NCI-H2029 treated with DMSO at 0.1 percent for 48 hours (cell line): ENCODE measurements at places on chromosomes 7 and 10.
A peak's percentile ranks its signal among the peaks of the same experiment; 100 is the strongest.

GRCh38 chr10:78650122-78650521 lies 418.6 kb upstream of the ZMIZ1 start:
- no peak for DNase-seq

DNA sequence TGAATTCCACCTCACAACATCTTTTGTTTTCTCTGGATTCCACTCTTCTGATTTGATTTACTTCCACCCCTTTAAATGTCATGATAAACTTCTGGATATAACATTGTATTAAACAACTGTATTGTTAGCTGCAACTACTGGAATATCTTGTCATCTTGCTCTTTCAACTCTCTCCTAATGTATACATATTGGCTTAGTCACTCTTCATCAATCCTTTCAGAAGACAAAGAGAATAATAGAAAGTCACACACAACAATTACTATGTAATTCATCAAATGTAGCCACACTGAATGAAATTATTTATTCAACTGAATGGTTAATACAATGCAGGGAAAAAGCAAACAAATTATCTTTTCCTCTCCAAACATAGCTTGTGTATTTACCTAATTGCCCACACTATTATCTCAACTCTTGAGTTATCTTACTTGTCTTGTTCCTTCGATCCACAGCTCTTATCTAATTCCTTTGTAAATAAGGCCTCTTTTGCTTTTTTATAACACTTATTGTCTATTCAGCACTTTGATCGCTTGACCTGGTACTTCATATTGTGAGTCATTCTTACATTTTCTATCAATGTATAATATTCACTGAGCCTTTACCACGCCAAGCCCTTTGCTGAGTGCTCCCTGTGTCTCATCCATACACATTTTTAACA lies 16.7 kb downstream of the SEMA3A start:
- DNase-seq, result no peak

DNA sequence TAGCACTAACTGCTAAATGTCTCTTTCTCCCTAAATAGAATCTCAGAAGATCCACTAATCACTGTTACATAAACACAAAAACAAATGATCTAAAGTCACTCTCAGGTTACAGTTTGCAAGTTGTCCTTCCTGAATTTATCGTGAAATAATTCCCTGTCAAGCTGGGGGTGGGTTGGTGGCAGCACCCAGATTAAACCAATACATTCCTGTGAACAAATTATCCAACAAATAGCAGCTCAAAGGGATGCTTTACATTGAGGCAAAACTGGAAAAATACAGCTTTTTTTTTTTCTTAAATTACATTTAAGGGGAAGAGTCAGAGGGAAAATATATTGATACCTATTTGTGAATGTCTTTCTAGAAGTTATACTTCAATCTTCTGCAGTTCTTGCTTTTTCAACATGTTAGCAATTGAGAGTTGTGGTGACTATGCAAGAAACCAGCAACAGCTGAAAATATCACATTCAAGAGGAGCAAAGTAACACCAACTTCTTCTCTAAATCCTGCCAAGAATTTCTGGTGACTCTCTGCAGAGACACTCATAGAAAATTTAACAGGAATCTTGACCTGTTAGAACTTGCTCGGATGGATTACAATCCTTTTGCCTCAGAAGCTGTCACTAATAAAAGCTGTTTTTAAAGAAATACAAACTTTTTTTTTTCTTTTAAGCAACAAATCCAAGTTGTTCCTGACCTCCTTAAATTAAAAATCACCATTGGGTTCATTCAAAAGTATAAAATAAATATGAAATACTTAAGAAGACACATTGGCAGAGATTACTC lies 18.9 kb downstream of the LMOD2 start:
- DNase-seq, result no peak

- DNase-seq, result peak; percentile 17
Measured at GRCh38 chr7:155796381-155797261, 15.6 kb downstream of the SHH start.

DNA sequence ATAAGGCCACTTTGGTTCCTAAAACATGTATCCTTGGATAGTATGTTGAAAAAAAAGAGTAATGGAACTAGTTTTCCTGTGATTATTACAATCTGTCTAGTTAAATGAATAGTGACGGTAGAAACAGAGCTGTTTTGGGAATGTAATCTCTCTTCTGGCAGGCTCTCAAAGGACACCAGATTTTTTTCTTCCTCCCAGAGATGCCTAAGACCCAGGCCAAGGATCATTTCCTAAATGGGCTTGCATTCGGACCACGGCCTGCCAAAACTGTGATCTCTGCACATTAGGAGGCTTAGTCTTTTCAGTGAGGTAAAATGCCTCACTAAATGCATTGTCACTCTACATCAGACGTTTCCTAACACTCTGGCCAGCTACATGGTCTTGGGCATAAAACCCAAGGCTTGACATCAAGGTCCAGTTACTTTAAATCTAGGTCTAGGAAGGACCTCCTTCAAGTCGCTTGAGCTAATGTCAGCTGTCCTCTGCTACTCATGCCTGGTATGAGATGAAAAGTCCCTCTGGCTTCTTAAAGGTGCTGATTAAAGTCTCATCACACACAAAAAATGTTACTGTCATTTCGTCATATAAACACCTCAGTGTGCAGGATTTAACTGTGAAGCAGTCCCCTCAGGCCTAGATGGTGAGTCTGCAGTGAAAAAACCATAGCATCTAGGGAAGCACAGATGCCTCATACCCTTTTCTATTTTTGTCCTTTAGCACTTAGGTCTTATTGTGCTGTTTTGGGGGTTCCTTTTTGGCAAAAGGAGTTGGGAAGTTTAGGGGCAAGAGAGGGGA lies 47.7 kb downstream of the DLD start:
- DNase-seq, result no peak
